Activated CD4-positive, alpha-beta T cell treated with anti-CD3 and anti-CD28 coated beads for 4 hours (primary cell): ENCODE measurements at places on chromosomes 12 and 14.
A peak's percentile ranks its signal among the peaks of the same experiment; 100 is the strongest.

DNA sequence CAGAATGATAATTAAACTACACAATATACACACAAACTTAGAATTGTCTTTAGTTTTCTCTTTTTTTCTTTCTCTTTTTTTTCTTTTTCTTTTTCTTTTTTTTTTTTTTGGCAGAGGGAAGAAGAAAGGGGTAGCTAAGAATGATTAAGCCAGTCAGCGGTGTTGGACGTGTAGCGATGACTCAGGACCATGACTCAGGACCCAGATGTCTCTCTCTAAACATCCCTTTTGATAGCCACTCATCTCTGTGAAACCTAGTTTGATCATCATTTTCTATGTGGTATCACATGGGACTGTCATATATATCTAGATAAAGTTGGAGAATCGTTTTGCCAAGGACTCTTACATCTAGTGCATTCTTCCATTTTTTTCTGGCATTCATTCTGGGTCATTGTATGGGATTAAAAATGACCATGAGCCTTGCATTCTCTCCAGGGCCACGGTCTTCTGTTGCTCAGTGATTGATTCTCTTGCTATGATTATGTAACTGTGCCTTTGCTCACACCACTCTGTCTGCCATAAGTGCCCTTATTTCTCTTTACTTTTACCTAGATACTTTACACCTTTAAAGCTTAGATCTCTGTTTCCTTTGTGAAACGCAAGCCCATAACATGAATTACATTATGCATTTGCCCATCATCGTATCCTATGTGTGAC lies 26.6 kb upstream of the NRXN3 start:
- no peak for DNase-seq

DNA sequence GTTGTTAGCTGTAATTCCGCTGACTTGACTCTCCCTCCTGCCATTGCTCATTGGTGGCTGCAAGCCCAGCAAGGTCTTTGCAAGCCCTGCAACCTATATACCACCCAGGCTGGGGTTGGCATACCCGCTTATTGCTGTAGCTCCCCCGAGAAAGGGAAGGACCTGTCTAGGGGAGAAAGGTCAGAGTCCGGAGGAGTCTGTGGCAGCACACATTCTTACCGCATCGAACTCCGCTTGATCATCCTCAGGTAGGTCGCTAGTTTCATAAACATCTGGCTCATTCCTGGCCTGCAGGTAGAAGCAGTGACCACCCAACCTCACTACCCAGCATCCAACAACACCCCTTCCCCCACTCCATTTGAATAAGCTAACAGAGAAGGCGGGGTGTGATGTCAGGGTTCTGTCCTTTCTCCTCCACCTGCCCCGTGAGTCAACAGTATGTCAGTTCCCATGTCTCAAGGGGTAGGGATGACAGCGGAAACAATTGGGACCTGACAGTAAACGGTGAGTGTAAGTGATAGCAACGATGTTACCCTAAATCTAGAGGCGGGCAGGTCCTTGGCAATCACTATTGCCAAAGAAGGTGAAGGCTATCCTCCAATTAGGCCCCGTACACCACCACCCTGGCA lies 1.1 kb downstream of the DCTN2 start:
- DNase-seq = no peak

DNA sequence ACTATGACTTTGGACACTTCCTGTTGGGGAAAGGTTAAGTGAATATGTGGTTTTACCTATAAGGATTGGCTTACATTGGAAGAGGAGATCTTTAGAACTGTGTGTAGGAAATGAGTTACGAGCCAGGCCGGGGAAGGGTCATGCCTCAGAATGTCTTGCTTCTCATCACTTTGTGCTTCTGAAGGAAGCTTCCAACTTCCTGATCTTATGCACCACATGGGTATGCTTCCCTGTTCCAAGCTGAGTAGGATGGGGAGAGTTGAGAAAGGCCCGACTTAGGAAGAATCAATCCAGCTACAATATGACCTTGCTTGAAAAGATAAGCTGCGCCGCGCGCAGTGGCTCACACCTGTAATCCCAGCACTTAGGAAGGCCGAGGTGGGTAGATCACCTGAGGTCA lies 59.9 kb downstream of the STXBP6 start:
- DNase-seq = no peak

- no peak for DNase-seq
These were observed 450.6 kb upstream of the LMO3 start for GRCh38 chr12:17056546-17056945.

GRCh38 chr12:104494137-104494792 lies 37.5 kb downstream of the CHST11 start:
- DNase-seq = peak; percentile 77

DNA sequence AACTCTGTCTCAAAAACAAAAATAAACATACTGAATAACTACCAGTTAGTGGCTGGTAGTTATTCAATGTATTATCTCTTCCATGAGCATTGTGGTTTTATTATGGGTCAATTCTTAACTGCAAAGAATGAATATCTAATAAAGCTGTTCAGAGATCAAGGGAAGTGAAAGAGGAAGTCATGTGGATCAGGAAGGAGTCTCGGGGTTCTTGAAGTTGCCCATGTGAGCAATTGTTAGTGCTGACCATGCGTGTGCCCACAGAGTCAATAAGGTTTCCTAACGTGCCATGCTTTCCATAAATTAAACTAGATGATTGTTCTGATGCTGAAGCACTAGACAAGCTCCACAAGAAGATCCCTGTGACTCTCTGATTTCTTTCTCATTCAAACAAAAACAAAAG lies 136.5 kb upstream of the CPSF6 start:
- DNase-seq = no peak

- DNase-seq = peak; percentile 26
These were observed 13.9 kb upstream of the UBC start for GRCh38 chr12:124928095-124928911.

DNA sequence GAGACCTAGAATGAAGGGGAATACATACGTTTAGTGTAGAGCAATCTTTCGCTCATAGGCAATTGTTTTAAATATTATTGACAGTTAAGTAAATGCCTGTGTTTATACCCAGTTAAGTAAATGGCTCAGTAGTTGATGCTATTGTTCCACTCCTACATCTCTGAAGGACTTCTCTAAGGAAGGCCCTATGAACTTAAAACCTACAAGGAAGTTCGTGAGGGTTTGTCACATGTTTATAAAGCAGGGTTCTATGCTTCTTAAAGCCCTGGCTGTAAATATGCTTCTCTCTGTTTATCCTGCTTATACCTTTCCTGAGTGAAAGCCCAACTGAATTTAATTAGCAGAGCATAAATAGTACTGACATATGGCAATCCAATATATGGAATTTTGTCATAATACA lies 282.1 kb upstream of the NPAS3 start:
- no peak for DNase-seq

DNA sequence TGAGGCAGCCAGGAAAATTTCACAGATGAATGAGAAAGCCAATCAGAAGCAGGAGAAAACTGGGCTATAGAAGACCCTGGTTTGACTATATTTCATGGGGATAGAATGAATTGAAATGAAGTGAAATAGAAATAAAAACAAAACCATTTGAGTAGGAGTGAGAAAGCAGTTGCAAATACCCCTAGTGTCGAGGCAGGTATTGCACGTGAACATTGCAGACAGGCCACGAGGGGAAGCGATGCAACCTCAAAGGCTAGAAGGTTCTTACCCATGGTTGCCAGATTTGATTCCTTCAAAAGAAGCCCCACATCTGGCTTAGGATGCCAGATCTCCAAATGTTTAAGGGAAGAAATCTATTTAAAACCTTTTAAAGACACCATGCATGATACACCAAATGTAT lies 648.9 kb downstream of the VRK1 start:
- no peak for DNase-seq

GRCh38 chr12:51941604-51942003 lies 9.9 kb upstream of the ACVR1B start:
- DNase-seq = no peak

- DNase-seq = no peak
These were observed 9.4 kb downstream of the AKT1 start for GRCh38 chr14:104786091-104786586.

- no peak for DNase-seq
These were observed 516.5 kb upstream of the MGAT4C start for GRCh38 chr12:86772696-86773095.

DNA sequence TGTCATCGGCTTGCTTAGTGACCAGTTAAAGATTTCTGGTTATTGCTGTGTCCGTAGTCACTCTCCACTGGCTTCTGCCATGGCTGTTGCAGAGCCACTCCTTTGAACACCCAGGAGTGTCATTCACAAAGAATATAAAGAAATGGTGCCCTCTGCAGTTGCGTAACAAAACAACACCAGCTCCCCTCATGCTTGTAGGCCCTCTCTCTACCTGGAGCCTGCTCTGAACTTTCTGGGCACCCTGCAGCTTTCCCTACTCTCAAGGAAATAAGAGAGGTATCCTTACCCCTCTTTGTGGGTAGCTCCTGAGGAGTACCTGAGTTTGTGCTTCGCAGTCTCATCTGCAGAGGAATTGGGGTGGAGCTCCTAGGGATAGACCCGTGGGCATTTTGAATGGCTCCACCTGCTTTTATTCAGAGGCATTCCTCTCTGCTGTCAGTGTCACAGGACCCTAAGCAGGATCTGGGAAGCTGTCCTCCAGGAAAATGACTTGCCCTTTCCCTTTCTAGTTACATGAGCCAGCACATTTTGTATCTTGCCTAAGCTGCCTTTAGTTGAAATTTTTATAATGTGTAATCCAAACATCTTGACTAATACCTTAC lies 97.2 kb upstream of the TMEM260 start:
- no peak for DNase-seq

DNA sequence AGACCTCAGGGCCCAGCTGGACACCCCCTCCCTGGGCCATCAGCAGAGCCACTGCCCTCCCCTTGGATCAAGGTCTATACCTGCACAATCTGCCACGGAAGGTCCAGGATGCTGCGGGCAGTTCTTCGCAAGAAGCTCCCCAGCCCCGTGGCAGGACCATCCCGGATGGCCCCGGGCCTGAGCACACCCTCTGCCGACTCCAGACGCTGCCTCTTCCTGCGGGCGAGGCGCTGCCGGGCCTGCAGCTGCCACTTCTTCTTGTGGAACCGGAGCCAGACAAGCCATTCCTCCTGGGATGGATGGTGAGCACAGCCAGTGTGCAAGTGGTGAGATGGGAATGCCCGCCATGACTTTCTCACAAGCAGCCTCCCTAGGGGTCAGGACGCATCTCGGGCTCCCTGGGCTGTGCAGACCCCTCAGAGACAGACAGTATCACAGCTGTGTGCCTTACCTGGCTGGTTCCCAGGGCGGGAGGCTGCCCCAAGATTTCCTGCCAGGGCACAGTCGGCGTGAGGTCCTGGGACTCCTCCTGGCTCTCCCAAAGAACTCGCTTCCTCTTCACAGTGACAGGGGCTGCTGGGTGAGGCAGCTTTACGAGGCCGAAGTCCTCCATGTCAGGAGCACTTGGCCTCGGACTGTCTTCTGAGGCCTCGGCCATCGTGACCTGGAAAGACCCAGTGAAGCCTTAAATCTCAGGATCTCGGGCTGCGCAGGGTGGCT lies 30.8 kb downstream of the P2RX2 start:
- no peak for DNase-seq

DNA sequence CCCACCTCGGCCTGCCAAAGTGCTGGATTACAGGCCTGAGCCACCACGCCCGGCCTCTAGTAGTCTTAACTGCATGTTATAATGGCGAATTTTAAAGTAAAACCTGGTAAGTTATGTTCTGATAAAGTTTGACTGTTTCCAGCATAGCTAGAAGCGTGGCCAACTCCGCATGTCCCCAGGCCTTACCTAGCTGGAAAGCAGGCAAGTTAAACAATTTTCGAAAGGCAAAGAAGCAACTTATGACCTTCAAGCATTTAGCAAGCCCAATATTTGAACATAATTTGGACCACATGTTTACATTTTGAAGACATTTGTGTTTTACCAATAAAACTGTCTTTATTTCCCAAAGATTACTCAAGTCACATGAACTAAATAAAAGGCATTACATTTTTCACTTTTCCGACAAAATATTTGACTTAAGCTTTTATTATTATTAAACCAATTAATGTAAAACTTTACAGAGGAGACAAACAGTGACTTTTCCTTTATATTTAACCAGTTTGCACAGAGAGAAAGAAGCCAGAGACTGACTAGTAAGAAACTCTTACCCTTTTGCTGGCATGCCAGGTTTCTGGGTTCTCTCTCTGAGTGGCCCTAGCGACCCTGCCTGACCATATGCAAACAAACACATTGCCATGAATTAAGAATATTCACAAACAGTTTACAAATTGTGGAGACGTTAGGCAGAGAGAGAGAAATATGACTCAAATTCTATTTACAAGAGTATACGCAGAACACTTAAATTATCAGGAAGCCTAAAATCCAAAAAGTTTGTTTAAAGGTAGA lies 106.3 kb downstream of the RIN3 start:
- DNase-seq = no peak

DNA sequence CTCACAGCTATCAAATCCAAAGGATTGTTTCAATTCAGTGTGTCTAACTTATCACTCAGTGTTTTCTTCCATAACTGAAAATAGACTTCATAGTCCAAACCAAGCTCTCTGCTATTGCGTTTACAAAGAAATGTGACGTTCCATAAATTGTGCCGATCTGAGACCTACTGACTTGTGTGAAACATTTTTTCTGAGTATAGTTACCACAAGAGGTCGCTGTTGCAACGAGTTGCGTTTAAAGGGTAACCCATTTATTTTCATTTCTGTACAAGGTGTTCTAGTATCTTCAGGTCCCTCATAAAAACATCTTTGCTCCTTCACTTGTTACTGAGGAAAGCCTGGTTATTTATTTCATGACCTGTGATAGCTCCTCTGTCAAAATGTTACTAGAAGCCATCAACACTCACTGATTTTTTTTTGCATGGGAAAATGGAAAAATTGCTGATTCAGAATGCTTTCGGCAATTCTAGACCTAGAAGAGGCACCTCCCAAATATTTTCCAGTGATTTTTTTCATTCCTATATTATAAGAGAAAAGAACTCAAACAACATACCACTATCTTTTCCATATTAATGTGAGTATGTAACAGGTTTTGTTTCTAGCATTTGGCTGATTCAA lies 60.9 kb upstream of the OR4E1 start:
- peak; percentile 43 for DNase-seq

DNA sequence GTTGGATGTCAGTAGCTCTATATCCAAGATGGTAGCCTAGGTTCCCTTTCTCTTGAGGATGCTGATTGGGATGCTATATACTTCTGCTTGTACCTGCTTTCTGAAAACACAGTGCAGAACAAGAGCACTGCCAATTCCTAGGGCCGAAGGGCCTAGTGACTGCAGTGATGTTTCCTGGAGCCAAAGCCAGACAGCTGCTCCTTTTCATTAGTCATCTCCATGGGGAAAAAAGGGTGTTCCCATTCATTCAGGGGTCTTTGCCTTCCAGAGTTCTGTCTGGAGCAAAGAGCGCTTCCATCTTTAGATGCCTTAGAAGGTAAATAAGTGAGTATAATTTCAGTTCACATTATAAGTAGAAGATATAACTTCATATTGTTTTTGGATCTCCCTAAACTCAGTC lies 85.5 kb downstream of the PTPRB start:
- DNase-seq = no peak

- no peak for DNase-seq
These were observed 12.4 kb downstream of the OAS3 start for GRCh38 chr12:112950701-112951100.

- no peak for DNase-seq
These were observed 64.4 kb upstream of the FZD10 start for GRCh38 chr12:130097798-130098255.

GRCh38 chr12:21938879-21939278 lies 2.3 kb downstream of the ABCC9 start:
- no peak for DNase-seq
